ENCODE measurements at places on chromosomes 11 and 22. TPM values are rescaled to one million over a fixed set of nuclear protein-coding genes. Genes with fewer than 3 reads are reported as not detected.
A peak's percentile ranks its signal among the peaks of the same experiment; 100 is the strongest.

KCNJ1 gene
- not detected for total RNA-seq

TRPT1 gene
- total RNA-seq: 77.1 TPM

RIBC2 gene
- 0.27 TPM for total RNA-seq

OR4C16 gene
- total RNA-seq: not detected

PRR5L gene
- 15.9 TPM for total RNA-seq

GDPD4 gene
- total RNA-seq: 0.08 TPM

MS4A3 gene
- total RNA-seq: not detected

PCF11 gene
- 31.0 TPM for total RNA-seq

OSM gene
- total RNA-seq: not detected

SLC37A2 gene
- 1.8 TPM for total RNA-seq

LIF gene
- 112 TPM for total RNA-seq

CRACR2B gene
- 18.3 TPM for total RNA-seq

PKP3 gene
- 23.9 TPM for total RNA-seq

BSCL2 gene
- 56.1 TPM for total RNA-seq

RASL10A gene
- total RNA-seq: 0.33 TPM

GRCh38 chr22:49930596-49931412, 12.4 kb downstream of the CRELD2 start:
- DNase-seq: peak; percentile 50

DNA sequence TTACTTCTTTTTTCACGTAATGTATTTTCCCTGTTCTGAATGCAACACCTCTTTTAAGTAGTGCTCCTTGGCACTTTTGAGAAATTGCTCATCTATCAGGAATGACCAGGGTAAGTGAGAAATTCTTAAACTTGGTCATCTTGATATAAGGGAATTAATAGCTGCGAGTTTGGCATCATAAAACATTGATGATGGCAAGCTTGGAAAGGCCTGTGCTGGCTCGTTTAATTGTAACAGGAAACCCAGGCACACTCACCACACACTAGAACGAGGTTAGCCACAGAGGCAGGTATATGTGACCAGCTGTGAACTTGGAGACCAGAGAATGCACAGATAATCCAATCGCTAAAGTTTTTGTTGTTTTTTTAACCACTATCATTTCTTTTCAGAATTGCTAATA, 24.3 kb downstream of the FAM118A start:
- DNase-seq: no peak

- no peak for DNase-seq
Measured at GRCh38 chr22:43481568-43482317, 69.9 kb downstream of the MPPED1 start.

GRCh38 chr22:47165338-47166032, 403.0 kb downstream of the TBC1D22A start:
- DNase-seq: no peak

DNA sequence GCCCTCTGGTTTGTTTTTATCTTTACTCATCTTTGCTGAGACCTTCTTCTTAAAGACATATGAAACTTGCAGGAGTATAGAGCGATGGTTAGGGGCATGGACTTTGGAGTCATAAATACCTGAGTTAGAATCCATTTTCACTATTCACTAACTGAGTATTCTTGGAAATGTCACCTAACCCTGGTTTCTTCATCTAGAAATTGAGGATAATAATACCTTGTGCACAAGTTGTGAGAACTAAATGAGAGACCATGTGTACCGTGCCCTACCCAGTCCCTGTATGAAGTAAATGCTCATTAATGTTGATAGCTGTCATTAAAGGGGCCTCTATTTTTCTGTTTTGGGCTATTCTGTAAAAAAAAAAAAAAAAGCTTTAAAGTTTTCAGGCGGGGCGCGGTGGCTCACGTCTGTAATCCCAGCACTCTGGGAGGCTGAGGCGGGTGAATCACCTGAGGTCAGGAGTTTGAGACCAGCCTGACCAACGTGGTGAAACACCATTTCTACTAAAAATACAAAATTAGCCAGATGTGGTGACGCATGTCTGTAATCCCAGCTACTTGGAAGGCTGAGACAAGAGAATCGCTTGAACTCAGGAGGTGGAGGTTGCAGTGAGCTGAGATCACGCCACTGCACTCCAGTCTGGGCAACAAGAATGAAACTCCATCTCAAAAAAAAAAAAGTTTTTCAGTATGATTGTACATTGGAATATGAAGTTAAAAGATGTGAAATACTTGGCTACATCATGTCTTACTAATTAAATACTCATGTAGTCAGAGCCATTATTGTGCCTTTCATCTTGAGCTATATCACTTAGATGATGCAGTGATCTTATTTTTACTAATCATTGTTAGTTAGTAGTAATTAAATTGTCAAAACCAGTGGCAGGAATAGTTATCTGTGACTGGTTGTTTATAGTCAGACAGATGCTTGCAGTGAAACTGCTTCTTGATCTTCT, 95.0 kb downstream of the AMOTL1 start:
- no peak for DNase-seq

GRCh38 chr11:76824980-76825725, 35.6 kb upstream of the ACER3 start:
- no peak for DNase-seq

- no peak for DNase-seq
Measured at GRCh38 chr11:30159546-30159945, 71.3 kb upstream of the FSHB start.

- DNase-seq: peak; percentile 76
Measured at GRCh38 chr11:65317025-65317786, 2.5 kb downstream of the CDC42EP2 start.

- no peak for DNase-seq
Measured at GRCh38 chr11:114250180-114250579, 46.0 kb upstream of the NNMT start.

DNA sequence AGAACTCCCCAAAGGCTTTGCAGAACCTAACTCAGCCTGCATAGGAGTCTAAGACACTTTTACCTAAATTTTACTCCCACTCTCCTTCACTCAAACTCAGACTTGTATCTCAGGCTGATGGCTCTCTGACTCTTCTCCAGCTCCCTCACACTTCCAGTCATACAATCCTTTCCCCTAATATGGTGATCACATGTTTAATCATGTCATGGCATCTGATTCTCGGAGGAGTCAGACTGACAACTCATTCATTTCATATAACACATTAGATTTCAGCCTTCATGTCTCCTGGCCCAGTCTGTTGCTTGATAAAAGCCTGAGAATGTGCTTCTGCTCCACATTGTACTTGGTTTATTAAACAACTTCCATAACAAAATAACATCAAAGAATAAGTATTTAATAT, 1503.9 kb upstream of the TENM4 start:
- DNase-seq: no peak

GRCh38 chr11:19959648-19960059, 200.6 kb downstream of the DBX1 start:
- DNase-seq: no peak

GRCh38 chr11:69703768-69704507, at the start of gene FGF19:
Gene FGF19, minus strand, starts transcription at chr11:69704022. Its CDS starts 146 bp downstream, at chr11:69703876.
- DNase-seq: no peak

- no peak for DNase-seq
Measured at GRCh38 chr11:125489166-125489565, 6.9 kb downstream of the FEZ1 start.

- DNase-seq: no peak
Measured at GRCh38 chr11:129223701-129224149, 31.6 kb upstream of the ARHGAP32 start.

DNA sequence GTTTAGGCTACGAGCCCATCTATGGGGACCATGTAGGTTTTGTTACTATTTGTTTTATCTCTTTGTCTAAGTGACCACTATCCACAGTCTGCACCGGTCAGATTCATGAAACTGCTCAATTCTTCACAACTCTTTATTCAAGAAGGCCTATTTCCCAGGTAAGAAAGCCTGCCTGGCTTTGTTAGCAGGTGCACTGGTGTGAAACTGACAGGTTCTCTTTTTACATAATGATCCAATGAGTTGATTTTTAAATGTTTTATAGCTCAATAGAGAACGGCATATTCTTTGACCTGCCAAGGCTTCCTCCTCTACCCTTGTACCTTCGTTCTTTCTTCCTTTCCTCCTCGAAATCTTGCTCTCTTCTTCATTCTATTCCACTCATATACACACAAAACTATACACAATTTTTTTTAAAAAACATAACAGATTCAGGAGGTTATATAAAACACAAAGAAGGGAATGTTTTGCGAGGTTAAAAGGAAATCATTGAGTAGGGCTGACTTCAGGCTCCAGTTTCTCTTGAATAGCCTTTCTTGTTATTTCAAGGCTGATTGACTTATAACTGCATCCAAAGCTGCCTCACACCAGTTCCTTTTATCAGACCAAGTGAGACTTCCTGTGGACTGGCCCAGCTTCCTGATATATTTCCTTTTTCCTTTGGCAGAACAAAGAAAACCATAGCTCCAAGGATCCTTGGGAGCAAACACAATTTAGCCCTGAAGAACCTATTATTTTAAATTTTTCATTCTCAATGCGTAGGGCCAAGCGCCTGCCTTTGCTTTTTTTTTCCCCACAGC, 11.4 kb downstream of the FLI1 start:
- DNase-seq: no peak

DNA sequence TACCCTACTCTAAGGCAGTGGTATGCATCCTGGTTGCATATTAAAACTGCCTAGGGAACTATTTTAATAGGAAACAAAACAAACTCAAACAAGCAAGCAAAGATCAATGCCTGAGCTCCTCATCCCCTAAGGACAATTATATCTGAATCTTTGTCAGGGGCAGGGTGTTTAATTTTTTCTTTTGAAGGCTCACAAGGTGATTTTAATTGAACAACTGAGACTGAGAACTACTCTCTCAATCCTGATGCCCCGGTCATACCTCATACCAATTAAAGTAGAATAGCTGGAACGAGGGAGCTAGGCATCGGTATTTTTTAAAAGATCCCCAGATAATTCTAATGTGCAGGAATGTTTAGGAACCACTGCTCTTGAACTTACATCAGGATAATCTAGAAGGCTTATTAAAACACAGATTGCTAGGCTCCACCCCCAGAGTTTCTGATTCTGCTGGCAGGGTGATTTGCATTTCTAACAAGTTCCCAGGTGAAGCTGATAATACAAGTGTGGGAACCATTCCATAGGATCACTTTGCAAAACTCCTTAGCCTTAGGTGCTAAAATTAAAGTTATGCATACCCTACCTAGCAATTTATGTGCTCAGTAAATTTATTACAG, 416.5 kb downstream of the GUCY1A2 start:
- DNase-seq: no peak

GRCh38 chr11:5534046-5534445, 14.3 kb downstream of the OR52H1 start:
- no peak for DNase-seq

GRCh38 chr11:124041254-124041653, at the start of gene OR10G7:
Gene OR10G7, minus strand, starts transcription at chr11:124041325. Its CDS starts 2,324 bp downstream, at chr11:124039001.
- DNase-seq: peak; percentile 1

- DNase-seq: no peak
Measured at GRCh38 chr11:75718419-75719339, 1.0 kb downstream of the MOGAT2 start.

GRCh38 chr22:41009222-41009948, 58.2 kb downstream of the RBX1 start:
- no peak for DNase-seq

DNA sequence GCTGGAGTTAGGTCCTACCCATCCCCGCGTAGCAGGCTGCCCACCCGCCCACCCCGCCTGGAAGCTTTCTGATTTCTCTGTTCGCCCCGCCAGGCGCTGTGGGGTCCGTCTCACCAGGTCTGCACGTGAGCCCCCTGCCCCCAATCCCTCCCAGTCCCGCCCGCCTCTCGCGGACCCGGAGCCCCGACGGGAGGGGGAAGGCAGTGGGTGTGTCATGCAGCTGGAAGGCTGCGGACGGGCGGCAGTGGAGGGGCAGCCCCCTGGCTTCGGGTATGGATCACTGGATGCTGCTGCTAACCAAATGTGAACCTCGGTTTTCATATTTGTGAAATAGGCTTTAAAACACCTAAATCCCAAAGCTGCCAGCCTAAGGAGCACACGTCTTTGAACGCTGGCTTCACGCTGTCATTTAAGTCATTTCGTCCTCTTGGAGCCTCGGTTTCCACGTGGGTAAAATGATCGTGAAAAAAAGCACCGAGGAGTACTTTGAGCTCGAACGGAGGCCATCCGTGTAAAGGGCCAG, 568 bp upstream of the BIK start:
- no peak for DNase-seq

DNA sequence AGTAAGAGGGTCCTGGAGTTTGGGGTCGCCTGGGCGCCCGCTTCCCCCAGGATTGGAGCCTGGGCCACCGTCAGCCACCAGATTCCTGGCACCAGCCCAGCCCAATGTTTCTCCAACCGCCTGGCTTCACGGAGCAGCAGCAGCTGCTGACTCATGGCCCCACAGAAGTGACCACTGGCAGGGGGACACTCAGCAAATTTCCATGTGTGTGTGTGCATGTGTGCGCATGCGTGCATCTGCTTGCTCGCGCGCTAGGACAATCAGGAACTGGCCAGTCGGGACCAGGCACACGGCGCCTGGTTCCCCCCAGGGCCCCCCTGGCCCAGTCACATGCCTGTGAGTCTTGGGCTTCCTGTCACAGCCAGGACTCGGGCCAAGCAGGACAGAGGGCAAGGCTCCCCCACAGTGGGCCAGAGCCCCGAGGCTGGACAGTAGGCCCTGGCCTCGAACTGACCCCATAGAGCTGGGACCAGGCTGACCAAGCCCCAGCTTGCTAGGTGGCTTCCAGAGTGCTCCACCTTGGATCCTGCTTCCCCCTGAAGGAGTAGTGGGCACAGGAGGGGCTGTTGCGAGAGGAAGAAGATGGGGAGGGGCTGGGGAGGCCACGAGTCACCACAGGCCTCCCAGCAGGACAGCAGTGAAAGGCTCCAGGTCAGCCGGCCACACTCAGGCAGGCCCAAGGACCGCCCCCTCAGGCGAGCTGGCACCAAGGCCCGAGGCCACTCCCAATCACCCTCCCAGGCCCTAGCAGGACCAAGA, 3.2 kb downstream of the CTSD start:
- no peak for DNase-seq

- DNase-seq: no peak
Measured at GRCh38 chr11:72350752-72351151, 83.6 kb downstream of the CLPB start.

GRCh38 chr22:42934338-42934737, 77.3 kb upstream of the ARFGAP3 start:
- DNase-seq: no peak

DNA sequence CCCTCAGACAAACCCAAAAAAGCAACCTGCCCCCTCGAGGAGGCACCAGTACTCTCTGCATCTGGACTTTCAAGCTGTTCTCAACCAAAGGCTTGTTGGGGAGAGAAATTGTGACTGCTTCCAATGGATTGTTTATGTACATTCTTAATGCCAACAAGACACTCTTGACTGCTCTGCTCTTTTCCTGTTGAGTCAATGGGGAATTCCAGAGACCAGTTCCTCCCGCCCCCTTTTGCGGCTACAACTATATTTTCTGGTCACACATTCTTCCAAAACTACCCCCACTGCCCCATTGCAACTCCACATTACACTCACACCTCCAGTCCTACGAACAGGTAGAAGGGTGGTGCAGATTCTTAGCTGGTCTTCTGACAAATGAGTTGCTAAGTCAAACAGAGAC, 187.0 kb downstream of the DSCAML1 start:
- peak; percentile 75 for DNase-seq
